HFFc6 (cell line): ENCODE measurements at places on chromosomes 1 and 21. TPM values are rescaled to one million over a fixed set of nuclear protein-coding genes. Genes with fewer than 3 reads are reported as not detected.

BACE2 gene
- 2.8 and 11.0 TPM in 2 replicates for total RNA-seq

CTTNBP2NL gene
- total RNA-seq: 73.4 to 75.0 TPM (median 74.8 TPM) in 3 replicates

DNA sequence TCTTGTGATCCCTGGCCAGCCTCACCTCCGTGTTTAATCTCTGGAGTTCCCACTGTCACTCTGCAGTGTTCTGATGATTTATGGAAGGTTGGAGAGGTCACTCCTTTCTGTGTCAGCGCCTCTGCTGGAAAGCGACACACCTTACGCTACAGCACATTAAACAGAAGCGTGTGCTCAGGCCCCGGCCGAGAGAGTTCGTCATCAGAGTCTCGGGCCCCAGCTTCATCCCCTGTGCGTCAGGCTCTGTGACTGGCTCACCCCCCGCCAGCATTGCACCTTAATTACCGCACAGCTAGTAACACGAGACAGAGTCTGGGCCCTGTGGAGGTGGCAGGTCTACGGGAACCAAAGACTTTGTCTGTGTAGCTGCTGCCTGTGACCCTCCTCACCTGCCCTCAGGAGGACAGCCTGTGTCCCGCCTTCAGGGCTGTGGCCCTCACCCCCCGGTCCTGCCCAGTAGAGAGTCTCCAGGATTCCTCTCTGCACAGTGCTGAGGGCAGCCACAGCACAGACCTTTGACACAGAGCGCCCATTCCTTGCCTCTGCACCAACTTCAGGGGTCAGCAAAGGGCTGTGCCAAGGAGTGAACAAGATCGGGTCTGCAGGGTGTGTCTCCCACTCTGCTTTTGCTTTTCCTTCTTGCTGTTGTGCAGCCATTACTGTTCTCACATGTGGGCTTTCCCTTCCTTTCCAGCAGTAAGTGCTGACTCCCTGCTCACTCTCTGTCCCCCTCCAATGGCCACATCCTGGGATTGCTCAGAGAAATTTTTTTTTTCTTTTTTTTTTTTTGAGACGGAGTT, 157.6 kb downstream of the PGBD5 start:
- DNase-seq: peak; percentile 64

CAMK1G gene
- total RNA-seq: 4.9 to 8.2 TPM (median 7.6 TPM) in 3 replicates

DNA sequence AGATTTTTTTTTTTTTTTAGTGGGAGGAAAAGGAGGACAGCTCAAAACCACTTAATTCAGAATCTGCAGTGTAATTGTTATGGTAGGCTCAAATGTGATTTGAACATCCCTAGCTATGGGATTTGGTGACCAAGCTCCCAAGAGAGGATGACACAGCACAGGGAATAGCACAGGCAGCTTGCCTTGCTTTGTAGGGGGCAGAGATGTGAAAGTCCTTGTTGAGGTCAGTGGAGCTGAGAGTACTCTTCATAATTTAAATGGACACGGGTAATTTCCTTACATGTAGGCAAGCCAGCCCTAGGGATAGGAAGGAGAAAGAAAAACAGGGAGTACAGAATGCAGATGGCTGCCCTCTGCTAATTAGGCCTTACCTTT, 3.2 kb upstream of the UCK2 start:
- no peak for DNase-seq

CGN gene
- 0.21 to 0.66 TPM in 2 of 3 replicates, not detected in the other for total RNA-seq

RGS5 gene
- 3.2 to 8.2 TPM (median 4.0 TPM) in 3 replicates for total RNA-seq

DNA sequence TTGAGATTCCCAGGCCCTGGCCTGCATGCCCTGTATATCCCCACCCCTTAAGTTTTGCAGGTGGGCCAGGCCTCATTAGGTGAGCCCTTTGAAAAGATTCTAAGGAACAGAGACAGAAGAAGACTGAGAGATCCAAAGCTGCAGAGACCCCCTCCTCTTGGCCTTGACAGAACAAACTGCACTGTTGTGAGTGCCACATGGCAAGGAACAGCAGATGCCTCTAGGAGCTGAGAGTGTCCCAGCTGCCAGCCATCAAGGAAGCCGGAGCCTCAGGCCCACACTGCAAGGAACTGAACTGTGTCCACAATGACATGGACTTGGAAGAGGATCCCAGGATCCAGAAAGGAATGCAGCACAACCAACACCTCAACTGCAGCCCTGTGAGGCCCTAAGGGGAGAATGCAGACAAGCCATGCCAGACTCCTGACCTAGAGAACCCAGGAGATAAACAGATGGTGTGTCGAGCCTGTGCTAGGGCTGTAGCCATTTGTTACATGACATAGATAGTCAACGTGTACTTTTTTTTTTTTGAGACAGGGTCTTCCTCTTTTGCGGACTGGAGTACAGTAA, 182.7 kb downstream of the AJAP1 start:
- DNase-seq: no peak

GRCh38 chr1:119651133-119651532, 3.1 kb upstream of the ZNF697 start:
- DNase-seq: no peak

TMEM201 gene
- total RNA-seq: 10.4 to 15.4 TPM (median 12.0 TPM) in 3 replicates

- no peak for DNase-seq
These were observed 14.9 kb downstream of the MAP7D1 start for GRCh38 chr1:36170643-36171412.

DNA sequence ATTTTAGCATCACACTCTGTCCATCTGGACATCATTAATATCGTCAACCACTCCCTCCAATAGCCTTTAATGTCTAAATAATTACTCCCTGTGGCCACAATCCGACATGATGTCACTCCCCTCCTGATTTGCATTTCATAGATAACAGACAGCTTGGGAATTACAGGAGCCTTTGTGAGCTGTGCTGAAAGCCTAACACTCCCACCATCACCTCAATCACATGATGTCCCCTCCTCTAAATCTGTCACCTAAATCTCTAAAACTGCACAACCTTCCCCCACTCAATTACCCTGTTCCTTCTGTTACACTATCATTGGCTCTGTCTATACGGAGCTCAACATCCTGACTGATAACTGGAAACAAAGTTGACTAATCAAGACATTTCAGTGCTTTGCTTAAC, 14.3 kb downstream of the NHLH2 start:
- no peak for DNase-seq

PROX1 gene
- 0.15 to 0.96 TPM (median 0.34 TPM) in 3 replicates for total RNA-seq

VANGL2 gene
- total RNA-seq: not detected in 2 replicates

- DNase-seq: peak; percentile 90
These were observed at the start of gene UBR4 for GRCh38 chr1:19209990-19210771. TSS of gene UBR4 (minus strand) at chr1:19210266. CDS start at chr1:19210248, 18 bp downstream.

LDLRAP1 gene
- 12.7 to 14.6 TPM (median 13.7 TPM) in 3 replicates for total RNA-seq

DNA sequence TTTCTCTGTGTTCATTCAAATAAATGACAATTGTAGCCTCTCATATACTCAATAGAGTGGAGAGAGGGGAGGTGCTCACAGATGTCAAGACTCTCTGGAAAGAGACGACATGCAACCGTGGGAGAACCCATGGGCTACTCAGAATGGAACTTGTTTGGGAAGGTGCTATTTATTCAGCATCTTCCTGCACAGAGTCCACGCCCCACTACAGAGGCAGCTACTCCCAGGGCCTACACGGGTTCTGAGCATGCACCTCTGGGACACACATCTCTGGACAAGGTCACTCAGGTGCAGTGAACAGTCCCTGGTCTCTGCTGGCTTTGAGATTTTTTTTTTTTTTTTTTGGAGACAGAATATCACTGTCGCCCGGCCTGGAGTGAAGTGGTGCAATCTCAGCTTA, 64.1 kb downstream of the NID1 start:
- DNase-seq: no peak

DNA sequence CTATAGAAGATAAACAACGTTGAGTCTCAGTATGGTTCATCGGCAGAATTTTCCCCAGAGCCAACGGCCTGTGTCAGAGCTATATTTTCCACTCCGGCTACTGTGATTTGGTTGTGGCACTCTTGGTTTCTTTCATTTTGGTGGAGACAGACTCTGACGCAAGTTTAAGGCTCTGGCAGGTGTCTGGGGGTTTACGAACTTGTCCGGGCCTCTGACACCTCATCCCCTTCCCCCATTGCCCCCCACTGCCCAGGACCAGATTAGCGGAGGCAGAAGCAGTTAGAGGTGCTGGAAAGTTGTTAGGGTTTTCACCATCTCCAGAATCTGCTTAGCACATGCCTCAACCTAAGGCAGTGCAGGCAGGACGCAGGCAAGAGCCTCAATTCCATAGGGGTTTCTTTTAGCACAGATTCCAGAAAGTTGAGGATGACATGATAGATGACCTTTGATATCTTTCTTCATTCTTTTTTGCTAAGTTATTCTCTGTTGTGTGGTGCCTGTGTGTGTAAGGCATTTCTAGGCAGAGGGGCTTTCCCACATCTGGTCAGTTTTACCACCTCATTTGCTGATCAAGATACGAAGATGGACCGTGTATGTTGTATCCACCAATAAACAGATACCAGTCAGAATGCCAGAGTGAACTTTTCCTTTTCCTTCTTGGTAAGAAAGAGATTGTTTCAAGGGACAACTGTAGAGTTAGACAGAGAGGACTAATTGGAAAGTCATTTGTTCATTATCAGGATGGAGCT, 18.4 kb upstream of the IL10 start:
- no peak for DNase-seq

- peak; percentile 8 for DNase-seq
These were observed 57.5 kb downstream of the BCL9 start for GRCh38 chr1:147598621-147599361.

DNA sequence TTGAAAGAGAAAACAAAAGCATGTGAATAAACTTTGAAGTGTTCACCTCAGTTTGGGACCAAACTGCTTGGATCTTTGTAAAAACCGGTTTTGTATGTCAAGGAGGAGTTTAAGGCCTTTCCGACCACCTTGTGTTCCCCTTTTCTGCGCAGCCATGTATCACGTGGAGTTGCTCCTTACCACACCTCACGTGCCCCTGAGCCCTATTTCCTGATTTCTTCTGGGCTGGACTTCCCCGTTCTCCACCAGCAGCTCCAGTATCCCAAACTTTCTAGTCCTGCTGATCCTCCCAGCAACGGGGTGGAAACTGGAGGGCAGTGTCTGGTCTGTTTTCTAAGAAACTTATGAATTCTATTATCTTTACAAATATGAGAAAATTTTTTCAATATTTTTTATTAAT, 1.6 kb upstream of the SH3D21 start:
- no peak for DNase-seq

DNA sequence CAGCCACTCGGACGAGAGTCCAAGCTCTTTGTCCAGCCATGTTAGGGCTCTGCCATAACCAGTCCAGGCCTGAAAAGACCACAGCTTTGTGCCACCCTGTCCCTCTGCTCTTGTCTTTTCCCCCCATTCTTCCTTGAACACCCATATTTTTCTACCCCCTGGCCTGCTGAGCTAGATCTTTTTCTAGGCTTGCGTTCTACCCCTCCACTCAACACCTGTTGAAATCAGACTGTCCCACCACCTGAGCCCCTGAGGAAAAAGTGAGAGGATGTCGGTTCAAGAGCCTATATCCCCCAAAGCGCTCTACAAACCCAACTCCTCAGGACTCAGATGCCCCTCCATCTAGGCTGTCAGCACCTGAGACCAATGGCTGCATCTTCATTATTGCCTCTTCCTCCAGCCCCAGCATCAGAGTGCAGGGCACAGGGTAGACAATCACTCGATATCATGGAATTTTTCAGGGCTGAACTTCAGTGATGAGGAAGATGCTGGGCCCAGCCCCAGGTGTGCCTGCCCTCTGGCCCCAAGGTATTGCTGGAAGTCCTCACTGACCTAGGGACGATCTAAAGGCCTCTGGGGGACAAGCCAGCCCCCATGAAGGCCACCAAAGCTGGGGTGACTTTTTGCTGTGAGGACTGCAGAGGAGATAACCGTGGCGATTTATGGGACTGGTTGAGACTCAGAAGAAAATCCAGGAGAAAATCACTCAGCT, 75.3 kb downstream of the CD247 start:
- DNase-seq: no peak

DNA sequence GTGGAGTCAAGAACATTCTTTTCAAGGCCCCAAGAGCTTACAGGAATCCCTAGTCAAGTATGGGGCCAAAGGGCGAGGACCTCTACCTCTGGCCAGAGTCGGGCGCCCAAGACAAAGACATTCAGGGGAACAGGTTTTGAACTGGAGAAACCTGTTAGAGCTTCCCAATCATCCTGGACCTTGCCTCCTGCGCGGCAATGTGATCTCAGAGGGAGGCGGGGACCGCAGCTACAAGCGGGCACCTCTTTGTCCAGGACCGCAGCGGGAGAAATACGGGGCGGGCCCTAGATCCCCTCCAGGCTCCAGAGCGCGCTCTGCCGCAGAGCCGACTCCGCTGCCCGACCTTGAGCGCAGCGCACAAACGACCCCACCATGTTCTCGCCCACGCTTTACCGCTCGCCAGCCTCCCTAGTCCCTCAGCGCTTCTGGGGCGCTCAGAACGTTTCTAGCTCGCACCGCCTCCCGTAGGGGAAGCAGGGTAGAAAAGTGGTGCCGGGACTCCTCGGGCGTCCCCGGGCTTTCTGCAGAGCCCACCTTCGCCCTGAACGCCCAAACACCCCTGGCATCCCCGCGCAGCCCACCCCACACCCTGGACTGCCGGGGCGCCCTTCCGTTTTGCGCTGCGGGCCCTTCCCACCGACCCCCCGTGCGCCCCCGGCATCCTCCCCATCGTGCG, 28.1 kb downstream of the RABIF start:
- DNase-seq: peak; percentile 9

DNA sequence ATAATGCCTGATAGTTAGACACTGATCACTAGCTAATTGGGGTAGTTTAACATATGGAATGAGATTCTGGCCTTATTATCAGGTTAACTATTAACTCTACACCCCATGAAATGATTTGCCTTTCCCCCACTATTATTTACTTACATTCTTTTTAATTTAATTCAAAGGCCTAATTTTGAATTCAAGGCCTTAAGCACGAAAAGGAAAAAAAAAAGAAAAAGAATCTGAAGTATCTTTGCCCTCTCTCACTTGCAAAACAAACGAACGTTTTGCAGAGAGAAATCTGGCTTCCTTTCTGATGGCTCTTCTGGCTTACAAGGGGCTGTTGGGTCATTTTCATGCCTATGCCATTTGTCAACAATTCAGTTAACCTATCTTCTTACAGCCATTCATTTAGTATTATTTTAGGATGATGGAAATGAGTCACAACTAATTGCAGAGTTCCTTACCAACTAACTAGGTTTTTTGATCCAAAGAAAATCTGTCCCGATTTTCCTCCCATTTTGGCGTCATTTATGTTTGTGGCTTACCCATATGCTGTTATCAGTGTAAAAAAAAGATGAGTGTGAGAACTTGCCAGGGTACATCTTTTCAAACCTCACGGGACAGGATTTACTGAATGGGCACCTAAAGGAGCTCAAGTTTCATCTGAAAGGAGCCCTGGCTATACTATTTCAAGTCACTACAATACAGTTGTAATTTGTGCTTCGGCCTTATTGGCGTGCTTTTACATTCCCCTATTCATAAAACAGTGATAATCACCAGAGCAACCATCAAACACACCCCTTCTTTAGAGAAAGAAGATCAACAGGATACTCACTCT, 1.9 kb upstream of the ERRFI1 start:
- peak; percentile 89 for DNase-seq

PLA2G2C gene
- total RNA-seq: not detected in 3 replicates

GRCh38 chr1:6570987-6571386, 8.8 kb upstream of the ZBTB48 start:
- no peak for DNase-seq

DNA sequence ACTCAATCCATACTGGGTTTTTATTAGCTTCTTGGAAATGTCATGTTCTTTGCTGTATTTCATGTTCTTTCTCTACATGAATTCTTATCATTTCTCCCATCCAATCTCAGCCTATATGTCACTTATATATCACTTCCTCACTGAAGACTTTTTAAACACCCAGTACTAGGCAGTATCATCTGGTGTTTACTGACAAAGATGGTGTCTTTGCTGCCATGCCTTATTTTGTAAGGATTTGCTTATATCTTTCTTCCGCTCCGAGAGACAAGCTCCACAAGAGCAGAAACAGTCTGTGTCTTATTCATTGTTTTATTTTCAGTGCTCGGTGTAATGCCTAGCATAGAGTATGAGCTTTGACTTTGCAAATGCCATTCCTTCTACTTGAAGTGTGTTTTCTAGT, 30.2 kb downstream of the F13B start:
- no peak for DNase-seq

- DNase-seq: no peak
These were observed 161.7 kb downstream of the TGFBR3 start for GRCh38 chr1:91724231-91724630.
